NCI-H69 (cell line): ENCODE measurements at places on chromosomes 7 and 10.

GRCh38 chr10:119061352-119061751 lies 19.3 kb downstream of the EIF3A start:
- no peak for DNase-seq

- DNase-seq = peak; percentile 11
Measured at GRCh38 chr10:69960988-69961880, 91.4 kb upstream of the MACROH2A2 start.

- DNase-seq = peak; percentile 92
Measured at GRCh38 chr7:112129655-112130323, 76.4 kb downstream of the DOCK4 start.

GRCh38 chr10:42982891-42983506 lies 93.9 kb upstream of the RET start:
- DNase-seq = no peak

GRCh38 chr7:55099066-55099820 lies 80.4 kb downstream of the EGFR start:
- DNase-seq = no peak

DNA sequence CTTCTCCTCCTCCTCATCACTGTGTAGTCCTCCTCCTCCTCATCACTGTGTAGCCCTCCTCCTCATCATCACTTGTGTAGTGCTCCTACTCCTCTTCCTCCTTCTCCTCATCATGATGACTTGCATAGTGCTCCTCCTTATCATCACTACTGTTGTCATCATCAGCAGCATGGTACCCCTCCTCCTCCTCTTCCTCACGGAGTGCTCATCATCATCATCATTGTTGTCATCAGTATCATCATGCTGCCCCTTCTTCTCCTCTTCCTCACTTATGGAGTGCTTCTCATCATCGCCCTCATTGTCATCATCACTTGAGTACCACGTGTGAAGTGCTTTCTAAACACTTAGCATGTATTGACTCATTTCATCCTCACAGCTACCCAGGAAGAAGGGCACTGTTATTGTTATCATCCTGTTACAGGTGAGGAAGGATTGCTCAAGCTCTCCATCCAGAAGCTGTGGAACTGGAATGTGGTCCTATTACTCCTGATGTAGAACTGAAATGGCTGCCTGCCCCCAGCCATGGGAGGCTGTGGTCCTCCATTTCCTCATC lies 122.8 kb upstream of the SHH start:
- DNase-seq = no peak

DNA sequence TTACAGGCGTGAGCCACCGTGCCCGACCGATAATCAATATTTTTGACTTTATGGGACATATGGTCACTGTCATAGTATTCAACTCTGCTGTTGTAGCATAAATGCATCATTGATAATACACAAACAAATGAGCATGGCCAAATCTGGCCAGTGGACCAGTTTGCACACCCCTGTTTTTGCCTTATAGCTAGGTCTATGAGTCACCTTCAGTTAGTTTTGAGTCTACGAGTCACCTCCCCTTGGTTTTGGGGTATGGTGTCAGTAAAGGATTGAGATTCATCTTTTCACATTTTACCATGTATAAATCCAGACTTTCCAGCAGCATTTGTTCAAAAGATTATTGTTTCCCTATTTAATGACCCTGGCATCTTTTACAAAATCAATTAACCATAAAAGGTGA lies 362.5 kb upstream of the NRP1 start:
- no peak for DNase-seq
